NCI-H748 treated with DMSO at 0.1 percent for 48 hours (cell line): ENCODE measurements at places on chromosomes 5 and 9.

- DNase-seq: no peak
Measured at GRCh38 chr9:136723362-136723976, 11.1 kb downstream of the DIPK1B start.

- no peak for DNase-seq
Measured at GRCh38 chr9:128383791-128384190, 12.6 kb downstream of the URM1 start.

- DNase-seq: peak; percentile 52
Measured at GRCh38 chr9:2602704-2603116, 18.9 kb upstream of the VLDLR start.

DNA sequence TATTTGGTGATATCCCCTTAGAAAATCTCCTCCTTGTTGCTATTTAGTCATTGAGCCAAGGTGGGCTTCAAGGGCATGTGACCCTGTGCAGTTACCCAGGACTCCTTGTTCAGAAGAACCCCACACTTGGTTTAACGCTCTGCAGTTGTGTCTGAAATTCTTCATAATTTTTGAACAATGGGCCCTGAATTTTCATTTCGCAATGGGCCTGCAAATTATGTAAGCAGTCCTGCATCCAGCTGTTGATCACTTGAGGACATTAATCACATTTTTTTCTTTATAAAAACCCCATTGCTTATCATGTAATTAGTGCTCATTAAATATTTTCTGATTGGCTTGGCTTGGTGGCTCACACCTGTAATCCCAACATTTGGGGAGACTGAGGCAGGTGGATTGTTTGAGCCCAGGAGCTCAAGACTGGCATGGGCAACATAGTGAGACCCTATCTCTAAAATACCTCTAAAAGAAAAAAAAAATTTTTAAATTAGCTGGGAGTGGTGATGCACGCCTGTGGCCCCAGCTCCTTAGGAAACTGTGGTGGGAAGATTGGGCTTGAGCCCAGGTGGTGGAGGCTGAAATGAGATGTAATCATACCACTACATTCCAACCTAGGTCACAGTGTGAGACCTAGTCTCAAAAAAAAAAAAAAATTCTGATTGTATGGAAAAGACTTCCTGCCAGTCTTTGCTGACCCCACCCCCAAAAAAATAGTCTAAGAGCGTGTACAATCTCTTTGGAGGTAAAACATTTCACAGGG, 194.2 kb upstream of the HAPLN1 start:
- DNase-seq: no peak

DNA sequence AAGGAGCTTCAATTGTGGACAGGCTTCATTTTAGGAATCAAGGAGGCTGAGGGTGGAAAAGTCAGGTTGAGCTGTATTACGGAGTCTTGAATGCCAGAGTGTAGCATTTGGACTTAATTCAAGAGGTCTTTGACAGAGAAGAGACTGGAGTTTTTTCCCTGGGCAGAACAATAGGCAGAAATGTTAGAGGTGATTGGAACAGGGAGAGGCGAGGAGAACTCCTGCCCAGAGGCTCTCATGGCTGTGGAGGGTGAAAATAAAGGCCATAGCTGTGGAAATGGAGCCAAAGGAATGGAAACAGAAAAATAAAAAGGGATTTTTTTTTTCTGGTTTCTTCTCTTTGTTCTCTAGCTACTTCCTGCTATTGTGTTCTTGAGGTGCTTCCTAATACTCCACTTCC, 3.7 kb upstream of the IFNB1 start:
- DNase-seq: no peak

DNA sequence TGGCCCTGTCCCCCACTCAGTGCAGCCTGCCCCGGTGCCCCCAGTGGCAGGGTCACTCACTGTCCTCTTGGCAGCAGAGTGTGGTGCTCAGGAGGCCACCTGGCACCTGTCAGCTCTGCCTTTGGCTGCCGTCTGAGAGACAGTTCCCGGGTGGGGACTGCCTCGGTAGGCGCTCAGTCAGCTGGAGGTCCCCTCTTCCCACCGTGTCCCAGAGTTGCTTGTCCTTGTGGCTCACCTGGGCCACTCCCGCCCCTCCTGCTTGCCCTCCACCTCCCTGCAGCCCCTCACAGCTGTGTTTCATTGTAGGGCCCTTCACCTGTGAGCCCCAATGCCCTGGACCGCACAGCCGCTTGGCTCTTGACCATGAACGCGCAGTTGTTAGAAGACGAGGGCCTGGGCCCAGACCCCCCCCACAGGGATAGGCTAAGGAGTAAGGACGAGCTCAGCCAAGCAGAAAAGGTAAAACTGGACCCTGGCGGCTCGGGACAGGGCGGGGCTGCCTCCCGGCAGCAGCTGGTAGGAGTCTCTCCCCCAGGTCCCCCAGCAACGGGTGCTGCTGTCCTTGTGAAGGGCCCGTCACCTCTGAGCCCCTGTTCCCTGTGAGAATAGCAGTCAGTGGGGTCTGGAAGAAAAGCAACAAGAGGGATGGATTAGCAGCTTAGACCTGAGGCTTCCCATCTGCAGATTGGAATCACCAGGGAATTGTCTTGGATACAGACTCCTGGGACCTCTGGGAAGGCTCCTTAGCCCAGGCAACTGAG, 122.7 kb downstream of the DAB2IP start:
- no peak for DNase-seq

DNA sequence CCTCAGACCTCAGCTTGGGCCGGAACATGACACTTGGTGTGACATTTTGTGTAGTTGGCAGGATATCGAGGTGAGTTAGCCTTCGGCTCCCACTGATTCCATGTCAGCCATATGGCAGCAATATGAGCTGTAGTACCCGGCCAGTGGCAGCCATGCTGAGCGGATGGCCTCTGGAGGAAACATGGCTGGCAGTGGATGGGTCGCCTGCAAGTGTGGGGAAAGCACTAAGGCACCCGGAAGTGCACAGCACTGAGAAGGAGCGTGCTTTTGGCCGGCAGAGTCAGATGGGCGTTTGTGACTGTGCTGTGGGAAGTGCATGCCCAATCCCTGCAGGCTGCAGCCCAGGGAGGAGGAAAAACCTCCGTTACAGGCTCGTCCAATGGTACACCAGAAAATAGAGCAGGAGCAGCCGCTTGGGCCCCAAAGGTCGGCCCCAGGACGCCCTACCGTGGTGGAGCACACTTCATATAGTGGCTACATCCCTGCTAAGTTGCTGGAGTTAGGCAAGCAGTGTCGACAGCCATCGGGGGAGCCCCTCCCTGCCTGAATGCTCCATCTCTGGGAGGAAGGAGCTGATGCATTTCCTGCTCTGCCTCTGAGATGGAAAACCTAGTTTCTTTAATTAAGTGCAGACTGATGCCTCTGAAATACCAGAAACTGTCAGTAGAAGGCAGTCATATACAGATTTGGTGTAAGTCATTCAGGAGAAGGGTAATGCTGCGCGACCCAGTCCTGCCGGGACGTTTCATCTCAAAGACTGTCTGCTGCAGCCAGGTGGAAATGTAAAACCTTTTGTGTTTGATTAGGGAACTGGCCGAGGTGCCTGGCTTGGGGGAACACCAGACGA, 2185.8 kb upstream of the ACO1 start:
- no peak for DNase-seq

DNA sequence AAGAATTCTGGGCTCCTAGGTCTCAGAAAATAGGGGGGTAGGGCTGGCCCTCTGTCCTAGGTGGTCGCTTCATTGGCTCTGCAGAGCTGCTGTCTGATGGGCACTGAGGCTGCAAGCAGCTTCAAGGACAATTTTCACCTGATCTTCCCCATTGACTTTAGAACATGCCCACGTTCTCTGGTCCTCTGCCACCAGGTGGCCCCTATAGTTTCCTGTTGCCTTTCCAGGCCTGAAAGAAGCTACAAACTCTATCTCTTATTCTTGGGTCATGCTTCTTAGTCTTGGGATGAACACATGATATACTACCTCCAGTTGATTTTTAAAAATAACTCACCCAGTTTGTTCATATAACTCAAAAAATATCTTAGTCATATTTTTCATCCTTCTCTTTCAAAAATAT, 26.3 kb downstream of the SPZ1 start:
- peak; percentile 25 for DNase-seq

DNA sequence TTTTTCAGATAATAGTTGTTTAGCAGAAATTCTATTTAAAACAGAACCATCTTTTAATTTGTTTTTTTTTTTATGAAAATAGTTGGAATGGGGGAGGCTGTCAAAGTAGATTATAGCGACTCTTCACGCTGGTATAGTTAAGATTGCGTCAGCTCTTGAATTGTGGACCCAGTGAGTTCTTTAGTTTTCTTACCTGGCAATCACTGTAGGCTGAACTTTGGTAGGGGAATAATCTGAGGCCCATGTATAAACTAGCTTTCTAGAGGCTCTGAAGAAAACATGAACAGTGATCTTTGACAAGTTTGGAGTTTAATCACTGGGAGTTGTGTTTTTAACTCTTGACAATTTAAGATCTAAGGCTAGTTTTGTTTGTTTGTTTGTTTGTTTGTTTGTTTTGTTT, 80.8 kb downstream of the CD180 start:
- no peak for DNase-seq

- DNase-seq: no peak
Measured at GRCh38 chr5:143148771-143149170, 254.7 kb downstream of the NR3C1 start.

DNA sequence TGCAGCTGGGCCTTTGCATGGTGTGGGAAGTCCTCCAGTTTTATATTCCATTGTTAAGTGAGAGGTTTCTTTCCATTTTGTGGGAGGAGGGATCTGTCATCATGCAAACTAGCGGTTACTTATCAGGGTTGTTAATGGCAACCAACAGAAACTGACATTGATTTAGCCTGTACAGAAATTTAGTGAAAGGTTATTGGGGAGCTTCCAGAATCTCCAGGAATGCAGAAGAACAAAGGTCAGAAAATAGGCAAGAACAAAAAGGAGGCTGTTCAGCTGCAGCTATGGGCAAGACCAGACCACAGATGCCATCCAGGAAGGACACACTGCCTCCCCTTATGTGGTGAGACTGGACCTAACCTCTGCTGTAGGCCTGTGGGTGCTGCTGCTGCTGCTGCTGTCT, 395.8 kb downstream of the KDM4C start:
- no peak for DNase-seq

DNA sequence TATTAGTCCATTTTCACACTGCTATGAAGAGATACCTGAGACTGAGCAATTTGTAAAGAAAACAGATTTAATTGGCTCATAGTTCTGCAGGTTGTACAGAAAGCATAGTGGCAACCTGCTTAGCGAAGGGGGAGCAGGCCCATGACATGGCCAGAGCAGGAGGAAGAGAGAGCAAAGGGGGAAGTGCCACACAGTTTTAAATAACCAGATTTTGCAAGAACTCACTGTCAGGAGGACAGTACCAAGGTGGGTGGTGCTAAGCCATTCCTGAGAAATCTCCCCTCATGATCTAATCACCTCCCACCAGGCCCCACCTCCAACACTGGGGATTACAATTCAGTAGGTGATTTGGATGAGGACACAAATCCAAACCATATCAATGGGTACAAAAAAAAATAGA, 16.8 kb upstream of the PCSK5 start:
- no peak for DNase-seq

GRCh38 chr9:107805201-107805600, 315.6 kb upstream of the KLF4 start:
- DNase-seq: no peak

DNA sequence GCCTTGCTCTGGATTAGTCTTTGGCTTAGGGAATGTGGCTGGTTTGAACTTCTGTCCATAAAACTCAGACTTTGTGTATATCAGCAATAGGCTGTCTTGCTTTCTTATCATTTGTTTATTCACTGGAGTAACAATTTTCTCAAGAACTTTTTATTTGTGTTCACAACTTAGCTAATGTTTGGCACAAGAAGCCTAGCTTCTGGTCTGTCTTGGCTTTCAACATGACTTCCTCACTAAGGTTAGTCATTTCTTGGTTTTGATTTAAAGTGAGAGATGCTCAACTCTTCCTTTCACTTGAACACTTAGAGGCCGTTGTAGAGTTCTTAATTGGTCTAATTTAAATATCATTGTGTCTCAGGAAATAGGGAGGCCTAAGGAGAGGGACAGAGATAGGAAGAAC, 4.9 kb downstream of the FBXO38 start:
- DNase-seq: no peak

GRCh38 chr5:143356855-143357583, 46.5 kb downstream of the NR3C1 start:
- DNase-seq: no peak

- DNase-seq: no peak
Measured at GRCh38 chr9:27586304-27586703, 13.0 kb upstream of the C9orf72 start.

DNA sequence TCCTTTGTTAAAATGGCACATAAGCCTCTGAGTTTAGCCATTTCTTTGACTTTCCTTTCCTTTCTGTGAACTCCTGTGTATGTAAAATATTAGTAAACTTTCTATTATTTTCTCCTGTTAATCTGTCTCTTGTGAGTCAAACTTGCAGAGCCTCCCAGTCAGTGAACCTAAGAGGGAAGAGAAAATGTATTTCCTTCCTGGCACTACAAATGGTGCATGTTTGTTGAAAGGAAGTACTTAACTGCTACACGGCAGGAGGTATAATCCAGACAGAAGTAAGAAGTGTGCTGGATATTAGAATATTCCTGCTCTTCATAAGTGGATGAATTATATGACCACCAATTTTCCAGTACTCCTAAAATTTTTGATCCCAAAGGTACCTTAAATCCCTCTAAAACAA, 23.0 kb downstream of the CTSL start:
- DNase-seq: no peak
